ENCODE measurements at places on chromosomes 4 and X.

DNA sequence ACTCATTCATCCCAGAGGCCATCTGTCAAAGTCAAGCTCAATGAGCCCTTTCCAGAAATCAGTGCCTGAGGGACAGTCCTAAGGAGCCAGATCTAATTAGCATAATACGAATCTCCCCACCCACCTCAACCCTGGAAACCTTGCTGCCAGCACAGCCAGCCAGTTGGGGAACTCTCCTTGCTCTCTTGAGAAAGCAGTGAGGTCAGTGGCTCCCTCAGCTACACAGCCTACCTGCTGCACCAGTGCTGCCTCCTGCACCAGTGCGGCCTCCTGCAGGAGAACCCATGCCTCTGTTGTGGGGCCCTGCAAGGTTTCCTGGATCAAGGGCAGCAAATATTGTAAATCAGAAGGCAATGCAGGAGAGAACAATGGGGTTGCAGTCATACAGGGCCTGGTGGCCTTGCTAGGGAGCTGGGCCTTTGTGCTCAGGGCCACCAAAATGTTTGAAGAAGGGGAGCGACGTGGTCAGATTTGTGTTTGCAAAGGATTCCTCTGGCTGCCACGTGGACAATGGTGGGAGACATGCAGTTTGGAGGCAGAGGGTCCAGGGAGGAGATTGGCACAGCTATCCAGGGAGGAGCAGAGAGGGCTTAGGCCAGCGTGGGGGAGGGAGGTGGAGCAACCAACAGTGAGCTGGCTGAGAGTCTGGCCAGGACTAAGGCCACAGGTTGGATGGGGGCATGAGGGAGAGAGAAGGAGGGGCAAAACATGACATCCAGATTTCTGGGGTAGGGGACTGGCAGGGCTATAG is 124.3 kb upstream of the MAMLD1 start:
- no peak for DNase-seq

GRCh38 chr4:5204781-5205180 is 153.5 kb downstream of the STK32B start:
- DNase-seq, result no peak

DNA sequence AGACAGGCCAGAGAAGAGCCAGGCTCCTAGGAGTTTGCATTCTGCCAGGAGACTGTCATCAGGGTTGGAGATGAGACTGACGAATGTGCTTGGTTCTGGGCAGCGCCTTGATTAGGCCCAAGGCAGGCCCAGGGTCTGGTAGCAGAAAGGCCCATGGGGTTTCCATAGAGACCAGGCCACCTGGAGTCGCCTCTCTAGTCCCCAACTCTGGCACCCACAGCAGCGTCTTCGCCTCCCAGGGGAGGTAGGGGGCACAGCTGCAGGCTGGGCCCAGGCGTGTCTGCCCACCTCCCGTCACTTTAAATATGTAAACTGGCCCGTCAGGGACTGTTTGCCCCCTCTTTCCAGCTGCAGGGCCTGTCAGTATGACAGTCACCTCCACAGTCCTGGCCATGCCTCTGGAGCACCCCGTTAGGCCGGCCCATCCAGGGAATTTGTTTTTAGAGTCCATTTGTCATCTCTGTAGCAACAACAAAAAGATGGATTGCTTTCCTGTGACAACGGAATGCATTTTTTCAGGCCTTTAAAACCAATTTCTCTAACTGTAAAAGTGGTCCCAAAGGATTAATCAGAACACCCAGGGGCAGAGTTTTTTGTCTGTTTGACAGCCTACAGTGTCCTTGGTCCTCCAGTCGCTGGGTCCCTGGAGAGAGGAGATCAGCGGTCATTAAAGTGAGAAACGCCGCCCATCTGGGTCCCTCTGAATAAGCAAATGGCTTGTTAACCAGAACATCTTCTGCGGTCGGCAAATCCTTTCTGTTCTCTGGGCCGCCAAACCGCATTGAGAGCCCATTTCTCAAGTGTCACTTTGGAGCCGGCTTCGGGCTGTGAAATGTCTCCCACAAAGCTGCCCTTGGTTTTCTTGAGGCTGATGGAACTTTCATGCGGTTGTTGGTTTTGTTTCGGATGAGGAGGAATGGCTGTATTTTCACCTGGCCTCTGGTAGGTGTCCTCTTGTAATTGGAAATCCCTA is 153.0 kb upstream of the PSAPL1 start:
- DNase-seq, result no peak

- DNase-seq, result no peak
Observed at GRCh38 chrX:67207912-67208311, 335.9 kb upstream of the AR start.

DNA sequence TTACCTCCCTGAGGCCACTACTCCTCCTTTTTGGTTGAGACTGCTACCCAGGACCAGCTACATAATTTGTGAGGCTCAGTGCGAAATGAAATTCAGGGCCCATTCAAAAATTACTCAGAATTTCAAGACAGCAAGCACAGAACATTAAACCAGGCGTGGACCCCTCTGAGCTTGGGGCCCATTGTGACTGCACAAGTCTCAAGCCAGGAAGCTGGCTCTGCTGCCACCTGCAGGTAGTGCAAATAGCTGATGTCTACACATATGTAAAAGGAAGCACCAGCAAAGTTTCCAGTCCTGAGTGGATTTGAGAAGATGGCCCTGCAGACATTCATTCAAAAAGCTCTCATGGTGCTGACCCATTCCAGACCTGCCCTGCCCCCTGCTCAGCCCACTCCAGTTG is 213.4 kb upstream of the LNX1 start:
- no peak for DNase-seq

- DNase-seq, result no peak
Observed at GRCh38 chr4:39083164-39083563, 21.1 kb downstream of the KLHL5 start.

GRCh38 chr4:11801466-11802446 is 373.1 kb upstream of the HS3ST1 start:
- DNase-seq, result no peak

- no peak for DNase-seq
Observed at GRCh38 chrX:123994730-123995129, 33.2 kb downstream of the STAG2 start.

DNA sequence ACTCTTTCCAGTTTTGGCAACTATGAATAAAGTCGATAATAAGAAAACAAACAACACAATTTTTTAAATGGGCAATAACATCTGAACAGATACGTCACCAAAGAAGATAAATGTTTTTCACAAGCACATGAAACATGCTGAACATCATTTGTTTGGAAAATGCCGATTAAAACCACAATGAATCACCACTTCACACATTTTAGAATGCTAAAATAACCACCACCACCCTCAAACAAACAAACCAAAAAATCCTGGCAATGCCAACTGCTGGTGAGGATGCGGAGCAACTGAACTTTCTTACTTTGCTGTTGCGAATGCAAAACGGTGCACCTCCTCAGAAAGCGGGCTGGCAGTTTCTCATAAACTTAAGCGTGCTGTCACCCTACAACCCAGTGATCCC is 115.9 kb downstream of the NSUN7 start:
- DNase-seq, result no peak

GRCh38 chr4:176790398-176790797 is 2.3 kb downstream of the VEGFC start:
- no peak for DNase-seq

DNA sequence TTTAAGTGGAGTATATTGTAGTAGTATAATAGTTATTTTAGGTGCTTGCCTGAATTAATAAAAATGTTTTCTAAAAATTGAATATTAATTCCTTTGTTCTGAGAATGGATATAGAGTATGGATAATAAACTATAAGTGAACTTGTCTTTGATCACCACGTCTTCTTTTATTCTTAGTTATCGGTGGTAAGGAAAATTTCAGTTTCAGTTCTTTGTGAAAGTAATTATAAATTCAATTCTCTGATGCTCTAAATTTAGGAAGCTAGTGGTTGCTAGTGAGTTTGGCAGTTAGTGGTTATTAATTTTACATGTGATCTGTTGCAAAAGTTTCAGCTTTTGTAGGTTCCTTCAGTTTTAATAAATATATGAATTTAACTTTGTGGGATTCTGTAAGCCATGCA is 30.8 kb downstream of the MRPL1 start:
- DNase-seq, result no peak

DNA sequence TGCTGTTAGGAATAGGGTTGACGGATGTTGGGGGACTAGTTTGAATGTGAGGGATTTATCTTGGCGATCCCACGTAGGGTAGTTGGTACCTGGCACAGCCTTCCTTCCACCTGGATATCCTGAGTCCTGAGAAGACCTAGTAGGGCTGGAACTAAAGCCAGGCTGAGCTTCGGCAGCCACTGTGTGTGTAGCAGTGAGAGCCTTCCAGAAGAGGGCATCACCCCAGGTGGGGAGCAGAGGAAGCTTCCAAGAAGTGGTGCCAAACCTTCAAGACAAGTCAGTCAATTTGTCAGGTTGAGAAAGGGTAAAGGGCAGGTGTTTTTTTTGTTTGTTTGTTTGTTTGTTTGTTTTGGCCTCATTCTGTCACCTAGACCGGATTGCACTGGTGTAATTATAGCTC is 1.2 kb upstream of the FGFBP2 start:
- DNase-seq, result no peak

DNA sequence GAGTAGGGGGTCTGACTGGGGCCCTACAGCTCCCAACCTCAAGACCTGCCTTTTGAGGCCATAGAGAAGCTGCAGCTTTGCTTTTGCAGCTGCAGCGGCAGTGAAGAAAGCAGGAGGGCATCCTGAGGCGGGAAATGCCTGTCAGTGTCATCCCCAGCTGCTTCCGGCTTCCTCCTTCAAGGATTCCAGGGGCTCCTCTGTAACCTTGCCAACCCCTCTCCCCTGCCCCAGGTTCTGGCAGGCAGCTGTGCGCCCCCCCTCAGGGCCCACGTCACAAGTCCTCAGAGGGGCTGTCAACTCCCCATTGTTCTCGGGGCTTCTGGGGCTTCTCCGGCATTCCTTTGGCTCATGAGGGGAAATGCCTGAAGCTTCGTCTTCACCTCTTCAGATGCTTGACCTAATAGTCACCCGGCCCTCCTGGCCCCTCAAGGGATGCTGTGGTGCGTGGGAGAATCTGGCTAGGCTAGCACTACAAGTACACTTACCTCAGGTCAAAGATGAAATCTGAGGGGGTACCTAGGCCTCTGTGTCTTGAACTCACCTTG is 31.9 kb downstream of the APLN start:
- no peak for DNase-seq

- DNase-seq, result no peak
Observed at GRCh38 chr4:13368217-13368616, 115.9 kb downstream of the RAB28 start.

GRCh38 chr4:52244848-52245247 is 193.7 kb downstream of the SPATA18 start:
- no peak for DNase-seq

GRCh38 chr4:30839583-30840520 is 119.7 kb downstream of the PCDH7 start:
- no peak for DNase-seq

DNA sequence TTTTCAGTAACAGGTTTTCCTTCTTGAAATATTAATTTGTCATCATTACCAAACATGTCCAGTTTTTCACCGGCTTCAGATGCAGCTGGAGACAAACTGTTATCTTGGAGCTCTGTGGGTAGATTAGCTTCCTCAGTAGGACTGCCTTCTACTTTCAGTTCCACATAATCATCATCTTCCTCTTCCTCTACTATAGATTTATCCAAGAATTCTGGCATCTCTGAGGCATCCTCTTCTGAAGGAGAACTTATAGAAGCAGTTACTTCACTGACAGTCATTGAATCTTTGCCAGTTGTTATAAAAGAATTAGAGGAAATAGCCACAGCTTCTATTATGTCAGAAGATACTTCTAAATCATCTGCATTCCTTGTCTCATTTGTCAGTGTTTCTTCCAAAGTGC is 162.9 kb downstream of the LRBA start:
- DNase-seq, result no peak

- no peak for DNase-seq
Observed at GRCh38 chr4:13481569-13481968, 2.6 kb downstream of the RAB28 start.

GRCh38 chr4:189293459-189293858 is 647.2 kb upstream of the FRG1 start:
- DNase-seq, result no peak

DNA sequence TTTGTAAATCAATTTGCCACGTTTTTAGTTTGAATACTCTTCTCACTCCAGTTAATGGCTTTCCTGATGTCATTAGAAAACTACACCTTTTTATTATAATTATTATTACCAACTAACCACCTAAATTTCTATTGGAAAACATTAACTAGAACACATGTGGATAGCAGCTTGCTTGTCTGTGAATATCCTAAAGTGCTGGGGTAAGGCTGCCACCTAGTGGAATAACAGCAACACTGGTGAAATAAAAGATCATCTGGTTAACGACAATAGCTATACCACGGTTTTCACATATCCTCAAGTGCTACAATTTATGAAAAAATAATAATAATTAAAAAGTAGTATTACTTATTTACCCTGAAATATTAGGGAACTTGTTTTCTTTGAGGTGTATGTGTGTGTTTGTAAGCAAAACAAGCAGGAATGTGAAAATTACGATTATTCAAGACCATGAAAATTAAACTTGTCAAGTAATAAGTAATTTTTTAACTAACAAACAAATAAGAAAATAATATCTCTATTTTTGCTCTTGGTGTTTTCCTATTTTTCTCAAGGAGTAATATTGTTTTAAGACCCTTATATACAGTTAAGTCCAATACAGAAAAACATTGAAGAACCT is 130.1 kb upstream of the TECRL start:
- no peak for DNase-seq

- no peak for DNase-seq
Observed at GRCh38 chrX:11458170-11458569, 165.0 kb downstream of the AMELX start.

GRCh38 chrX:3521396-3521795 is 174.9 kb upstream of the MXRA5 start:
- DNase-seq, result no peak

GRCh38 chr4:142567199-142567598 is 278.9 kb downstream of the INPP4B start:
- peak; percentile 15 for DNase-seq

DNA sequence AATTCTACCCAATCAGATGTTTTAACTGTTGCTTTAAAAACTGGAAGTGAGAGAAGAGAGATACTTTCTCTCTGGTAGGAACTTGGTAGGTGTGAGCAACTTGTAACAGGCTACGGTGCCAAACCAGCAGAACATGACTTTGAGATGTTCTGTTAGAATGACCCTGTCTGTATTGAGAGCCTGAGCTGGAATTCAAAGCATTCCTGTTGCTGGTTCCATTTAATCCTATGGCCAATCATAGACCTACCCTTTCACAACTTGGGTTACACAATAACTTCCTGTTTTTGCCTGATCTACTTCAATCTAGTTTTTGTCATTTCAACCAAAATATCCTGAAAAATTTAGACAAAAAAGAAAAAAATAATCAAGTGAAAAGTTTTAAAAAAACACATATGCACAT is 1.7 kb upstream of the PRRG1 start:
- DNase-seq, result no peak

All from activated T-helper 1 cell treated with anti-CD3 and anti-CD28 coated beads, Interleukin-2, amount 50 U/mL, for 16 hours (primary cell).